SHP77 treated with DMSO at 0.1 percent for 48 hours (cell line): ENCODE measurements at places on chromosomes 4 and X.

GRCh38 chrX:112688242-112688641 lies 8.5 kb upstream of the LHFPL1 start:
- DNase-seq, result no peak

GRCh38 chr4:185238215-185238681 lies 28.9 kb downstream of the SNX25 start:
- DNase-seq, result no peak

DNA sequence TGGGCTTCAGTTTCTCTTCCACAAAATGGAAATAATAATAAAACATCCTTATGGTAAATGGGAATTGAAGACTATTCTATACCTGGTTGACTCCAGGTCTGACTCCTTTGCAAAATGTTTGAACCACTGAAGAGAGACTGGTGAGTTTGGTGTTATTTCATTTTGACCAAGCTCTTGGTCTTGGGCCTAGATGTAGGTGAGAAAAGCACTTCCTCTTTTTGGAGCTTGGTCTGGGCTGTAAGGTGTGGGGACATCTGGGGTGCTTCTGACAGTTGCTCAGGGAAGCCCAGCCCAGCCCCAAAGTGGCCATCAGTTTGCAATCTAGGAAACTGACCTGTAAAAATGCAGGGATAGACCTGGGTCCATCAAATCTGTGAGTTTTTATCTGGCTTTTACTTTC lies 26.8 kb upstream of the SOD3 start:
- DNase-seq, result no peak

DNA sequence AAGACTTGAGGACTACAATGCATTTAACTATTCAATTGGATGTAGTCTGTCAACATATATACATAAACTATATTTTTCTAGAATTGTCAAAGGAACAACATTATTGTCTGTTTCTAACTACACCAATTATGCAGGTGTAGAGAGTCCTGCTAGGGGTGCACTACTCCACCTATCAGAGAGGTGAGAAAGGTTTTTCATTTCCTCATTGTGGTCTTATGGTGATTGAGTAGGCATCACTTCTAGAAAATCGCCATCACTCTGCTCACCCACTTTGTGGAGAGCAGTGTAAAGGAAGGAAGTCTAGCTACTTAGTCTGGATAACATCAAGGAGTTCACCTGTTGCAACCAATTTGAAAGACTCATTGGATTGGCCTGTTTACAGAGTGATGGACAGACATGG lies 4.4 kb upstream of the ADH1C start:
- DNase-seq, result no peak

DNA sequence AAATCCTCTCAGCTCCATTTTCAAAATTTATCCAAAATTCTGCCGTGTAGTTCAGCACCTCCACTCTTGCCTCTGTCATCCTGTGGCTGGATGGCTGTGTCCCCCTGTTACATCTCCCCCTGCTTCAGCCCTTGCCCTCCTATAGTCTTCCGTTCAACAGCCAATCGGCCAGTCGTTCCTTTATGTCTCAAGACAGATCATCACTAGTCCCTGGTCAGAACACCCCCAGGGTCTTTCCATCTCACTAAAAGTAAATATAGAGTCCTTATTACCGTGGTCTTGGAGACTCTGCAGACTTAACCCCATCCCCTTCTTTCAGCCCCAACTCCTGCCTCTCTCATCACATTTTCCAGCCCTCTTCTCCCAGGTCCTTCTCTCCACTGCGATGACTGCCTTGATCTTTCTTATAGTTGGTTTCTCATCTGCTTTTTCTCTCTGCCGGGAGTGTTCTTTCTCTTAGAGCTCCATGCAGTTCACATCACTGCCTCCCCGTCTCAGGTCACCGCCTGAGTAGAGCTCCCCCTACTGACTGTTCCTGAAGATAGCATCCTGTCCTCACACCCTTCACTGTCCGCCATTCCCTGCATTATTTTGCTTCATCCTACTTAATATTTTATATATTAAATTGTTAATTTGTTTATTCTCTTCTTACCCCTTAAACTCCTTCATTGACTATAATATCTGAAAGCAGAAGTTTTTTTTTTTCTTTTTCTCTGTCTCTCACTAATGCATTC lies 736.9 kb upstream of the MAGEB2 start:
- DNase-seq, result no peak

DNA sequence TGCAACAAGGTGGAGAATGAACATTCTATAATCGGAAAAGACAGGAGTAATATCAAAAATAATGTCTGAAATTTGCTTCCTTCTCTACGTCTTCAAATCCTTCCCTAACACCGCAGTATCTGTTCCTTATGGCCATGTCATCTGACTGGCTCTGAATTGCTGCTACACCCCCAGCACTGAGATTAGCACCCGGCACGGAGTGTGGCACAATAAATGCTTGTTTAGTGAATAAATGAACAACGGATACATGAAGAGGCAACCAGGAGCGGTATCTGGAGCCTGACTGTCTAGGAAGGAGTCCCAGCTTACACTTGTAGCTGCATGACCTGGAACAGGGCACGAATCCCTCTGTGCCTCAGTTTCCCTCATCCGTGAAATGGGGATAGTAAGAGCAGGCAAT lies 164.3 kb downstream of the AFAP1 start:
- no peak for DNase-seq

DNA sequence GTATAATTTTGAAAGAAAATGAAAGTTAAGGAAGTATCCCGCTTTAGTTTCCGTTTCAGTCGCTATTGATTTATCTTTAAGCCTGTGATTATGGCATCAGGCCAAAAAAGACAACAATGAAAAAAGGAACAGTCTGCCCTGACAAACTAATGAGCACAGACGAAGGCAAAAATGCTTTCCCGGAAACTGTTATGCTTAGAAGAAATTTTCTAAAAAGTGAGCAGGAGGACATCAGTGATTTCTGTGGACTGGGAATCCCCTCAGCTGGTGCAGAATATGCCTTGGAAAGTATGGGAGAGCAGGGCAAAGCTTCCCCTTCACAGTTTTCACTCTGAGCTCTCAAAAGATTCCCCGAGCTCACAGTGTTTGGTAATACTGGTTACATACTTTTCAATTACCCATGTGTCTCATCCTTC lies 5.1 kb upstream of the CXCL10 start:
- no peak for DNase-seq

DNA sequence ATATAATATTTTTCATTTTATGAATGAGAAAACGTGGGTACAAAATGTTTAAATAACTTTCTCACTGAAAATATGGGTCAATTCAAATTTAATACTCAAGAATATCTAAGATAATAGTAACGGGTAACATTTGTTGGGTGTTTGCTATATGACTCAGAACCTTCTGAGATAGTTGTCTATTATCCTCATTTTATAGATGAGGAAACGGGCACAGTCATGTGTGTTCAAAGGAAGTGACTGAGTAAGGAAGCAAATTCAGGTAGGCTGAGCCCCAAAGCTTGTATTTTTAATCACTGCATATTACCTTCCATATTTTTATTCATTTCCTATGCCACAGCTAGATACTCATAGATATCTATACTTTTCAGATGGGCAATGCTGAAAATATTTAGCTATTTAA lies 12.2 kb upstream of the CAMK2D start:
- DNase-seq, result no peak

- DNase-seq, result no peak
These were observed 65.5 kb downstream of the HAND2 start for GRCh38 chr4:173464481-173464880.

DNA sequence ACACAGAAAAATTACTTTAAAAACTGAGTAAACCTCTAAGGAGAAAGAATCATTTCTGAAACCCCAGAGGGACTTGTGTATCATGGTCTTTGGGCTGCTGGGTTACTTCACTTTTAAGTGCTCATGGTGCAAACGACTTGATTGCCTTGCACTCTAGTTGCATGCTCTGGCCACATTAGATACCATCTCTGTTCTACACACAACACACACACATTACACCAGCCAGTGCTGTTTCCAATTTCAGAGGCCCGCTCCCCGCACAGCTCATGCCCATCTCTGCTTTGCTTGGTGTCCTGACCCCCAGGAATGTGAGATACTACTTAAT lies 2.1 kb downstream of the PPP3CA start:
- no peak for DNase-seq

GRCh38 chr4:148204892-148205291 lies 237.3 kb downstream of the NR3C2 start:
- no peak for DNase-seq

GRCh38 chrX:51747671-51748070 lies 4.4 kb downstream of the GSPT2 start:
- DNase-seq, result no peak

- no peak for DNase-seq
These were observed 30.9 kb upstream of the INTS6L start for GRCh38 chrX:135489542-135489941.

GRCh38 chr4:133600008-133600407 lies 450.9 kb downstream of the PCDH10 start:
- no peak for DNase-seq

DNA sequence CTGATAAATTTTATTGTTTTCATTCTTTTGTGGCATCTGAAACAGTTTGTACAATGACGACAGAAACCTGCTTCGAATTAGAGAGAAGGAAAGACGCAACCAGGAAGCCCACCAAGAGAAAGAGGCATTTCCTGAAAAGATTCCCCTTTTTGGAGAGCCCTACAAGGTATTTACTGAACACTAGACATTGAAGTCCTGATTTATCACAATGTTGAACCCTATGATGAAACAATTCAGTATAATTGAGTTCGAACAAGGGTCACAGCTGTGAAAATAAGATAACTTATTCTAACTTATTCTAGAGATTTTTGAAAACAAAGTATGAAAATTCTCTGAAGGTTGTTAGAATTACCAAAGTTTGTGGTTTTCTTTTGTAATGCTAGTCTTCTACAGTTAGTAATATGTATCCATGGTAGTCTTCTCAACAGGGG lies 111.3 kb downstream of the AFF1 start:
- DNase-seq, result no peak

DNA sequence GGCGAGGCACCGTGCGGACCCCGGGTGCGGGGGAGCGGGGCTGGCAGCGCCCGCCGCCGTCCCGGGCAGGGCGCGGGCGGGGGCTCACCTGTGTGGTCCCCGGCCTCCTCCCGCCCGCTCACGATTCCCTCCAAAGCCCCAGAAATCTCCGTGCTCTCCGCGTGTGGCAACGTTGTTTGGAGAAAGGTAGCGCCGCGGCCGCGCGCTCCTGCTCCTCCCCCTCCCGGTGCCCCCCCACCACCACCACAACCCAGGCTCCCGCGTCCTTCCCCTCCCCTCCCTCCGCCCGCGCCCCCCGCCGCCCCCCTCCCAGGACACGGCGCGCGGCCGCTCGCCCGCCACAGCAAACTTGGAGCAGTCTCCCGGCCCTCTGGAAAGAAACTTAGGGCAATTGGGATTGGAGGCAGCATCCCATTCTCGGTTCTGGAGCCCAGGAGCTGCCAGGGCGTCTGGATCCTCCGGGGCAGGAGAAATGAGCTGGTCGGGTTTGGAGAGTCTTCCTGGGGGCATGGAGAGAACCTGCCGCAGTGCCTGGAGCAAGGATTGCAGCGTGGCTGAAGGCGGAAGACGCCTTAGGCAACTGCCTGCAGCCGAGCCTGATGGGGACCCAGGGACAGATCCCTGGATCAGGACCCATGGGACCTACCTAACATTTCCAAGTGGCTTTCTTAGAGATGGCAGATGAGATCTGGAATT lies 855 bp downstream of the KLF3 start:
- no peak for DNase-seq

GRCh38 chr4:114383721-114384120 lies 214.9 kb upstream of the UGT8 start:
- DNase-seq, result no peak

DNA sequence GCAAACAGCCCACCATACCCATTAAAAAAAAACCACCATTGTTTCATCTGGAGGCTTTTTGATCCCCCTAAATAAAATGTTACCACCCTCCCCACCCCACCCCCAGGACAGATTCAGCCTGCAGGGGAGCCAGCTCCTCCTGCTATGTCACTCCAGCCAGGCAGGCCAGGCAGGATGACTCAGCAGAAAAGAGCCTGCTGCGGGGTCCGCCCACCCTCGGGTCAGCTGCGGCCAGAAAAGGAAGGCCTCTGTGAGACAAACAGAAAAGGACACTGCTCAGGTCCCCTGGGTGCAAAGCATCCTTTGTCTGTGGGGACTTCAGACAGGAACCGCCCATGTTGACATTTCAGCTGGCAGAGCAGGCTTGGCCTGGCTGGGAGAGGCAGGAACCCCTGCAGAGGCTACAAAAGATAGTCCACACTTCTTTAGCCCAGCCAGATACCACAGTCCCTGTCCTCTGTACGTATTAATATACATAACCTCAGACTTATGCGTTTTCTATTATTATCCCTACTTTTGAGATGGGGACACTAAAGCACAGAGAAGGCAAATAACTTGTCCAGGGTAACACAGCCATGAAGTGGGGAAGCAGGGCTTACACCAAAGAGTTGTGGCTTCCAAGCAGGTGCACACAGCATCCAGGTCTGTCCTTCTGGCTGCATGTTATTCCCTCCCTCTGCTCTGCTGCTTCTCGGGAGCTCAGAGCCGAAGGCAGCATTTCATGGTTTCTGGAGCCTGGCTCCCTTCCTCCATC lies 147.7 kb downstream of the CPEB2 start:
- DNase-seq, result peak; percentile 49

- DNase-seq, result no peak
These were observed 14.7 kb downstream of the CWH43 start for GRCh38 chr4:49000806-49001205.

GRCh38 chr4:186669159-186669731 lies 54.4 kb downstream of the FAT1 start:
- DNase-seq, result peak; percentile 79

DNA sequence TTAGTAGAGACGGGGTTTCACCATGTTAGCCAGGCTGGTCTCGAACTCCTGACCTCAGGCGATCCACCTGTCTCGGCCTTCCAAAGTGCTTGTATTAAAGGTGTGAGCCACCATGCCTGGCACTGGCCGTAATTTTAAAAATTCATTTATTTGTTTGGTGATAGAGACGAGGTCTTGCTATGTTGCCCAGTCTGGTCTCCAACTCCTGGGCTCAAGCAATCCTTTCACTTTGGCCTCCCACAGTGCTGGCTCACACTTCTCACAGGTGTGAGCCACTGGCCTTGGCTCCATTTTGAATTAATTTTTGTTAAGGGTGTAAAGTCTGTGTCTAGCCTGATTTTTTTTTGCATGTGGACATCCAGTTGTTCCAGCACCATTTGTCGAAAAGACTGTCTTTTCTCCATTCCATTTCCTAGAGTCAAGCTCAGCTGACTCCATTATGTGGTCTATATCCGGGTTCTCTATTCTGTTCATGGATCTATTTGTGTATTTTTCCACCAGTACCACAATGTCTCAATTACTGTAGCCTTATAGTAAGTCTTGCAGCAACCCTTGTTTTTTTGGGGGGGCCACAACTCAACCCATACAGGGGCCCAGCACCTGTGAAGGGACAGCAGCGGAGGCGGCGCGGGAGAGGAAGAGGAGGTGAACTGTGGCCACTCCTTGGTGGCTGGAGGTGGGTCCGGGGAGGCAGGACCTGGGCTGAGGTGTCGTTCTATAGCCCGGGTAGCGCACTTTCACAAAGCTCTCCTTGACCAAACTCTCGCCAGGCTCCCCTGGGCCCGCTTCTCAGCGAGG lies 1.5 kb upstream of the NSD2 start:
- DNase-seq, result no peak

- DNase-seq, result no peak
These were observed 214.5 kb downstream of the KCNIP4 start for GRCh38 chr4:21733894-21734630.

- DNase-seq, result no peak
These were observed 103.6 kb upstream of the BCOR start for GRCh38 chrX:40201329-40201885.
